ENCODE measurements at places on chromosomes 13 and 19. TPM values are rescaled to one million over a fixed set of nuclear protein-coding genes. Genes with fewer than 3 reads are reported as not detected.

DNA sequence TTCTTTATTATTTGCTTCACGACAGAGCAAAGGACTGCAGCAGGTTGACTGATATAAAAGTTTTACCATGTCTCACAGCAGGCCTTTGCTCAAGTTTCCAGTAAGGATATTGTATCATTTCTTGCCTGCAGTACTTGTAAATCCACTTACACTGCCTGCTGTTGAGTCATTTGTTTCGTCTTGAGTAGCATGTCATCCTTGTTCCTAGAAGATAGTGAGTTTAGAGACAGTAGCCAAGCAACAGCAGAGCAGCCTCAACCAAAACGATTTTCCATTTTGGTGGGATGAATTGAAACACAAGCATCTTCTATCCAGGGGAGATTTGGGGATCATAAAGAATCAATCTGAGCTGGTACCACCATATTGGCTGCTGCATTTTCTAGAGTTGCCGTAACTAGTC lies 24.0 kb upstream of the ALOX5AP start:
- DNase-seq: no peak

GRCh38 chr19:32540621-32541020 lies 40.4 kb upstream of the PDCD5 start:
- DNase-seq: no peak

DNA sequence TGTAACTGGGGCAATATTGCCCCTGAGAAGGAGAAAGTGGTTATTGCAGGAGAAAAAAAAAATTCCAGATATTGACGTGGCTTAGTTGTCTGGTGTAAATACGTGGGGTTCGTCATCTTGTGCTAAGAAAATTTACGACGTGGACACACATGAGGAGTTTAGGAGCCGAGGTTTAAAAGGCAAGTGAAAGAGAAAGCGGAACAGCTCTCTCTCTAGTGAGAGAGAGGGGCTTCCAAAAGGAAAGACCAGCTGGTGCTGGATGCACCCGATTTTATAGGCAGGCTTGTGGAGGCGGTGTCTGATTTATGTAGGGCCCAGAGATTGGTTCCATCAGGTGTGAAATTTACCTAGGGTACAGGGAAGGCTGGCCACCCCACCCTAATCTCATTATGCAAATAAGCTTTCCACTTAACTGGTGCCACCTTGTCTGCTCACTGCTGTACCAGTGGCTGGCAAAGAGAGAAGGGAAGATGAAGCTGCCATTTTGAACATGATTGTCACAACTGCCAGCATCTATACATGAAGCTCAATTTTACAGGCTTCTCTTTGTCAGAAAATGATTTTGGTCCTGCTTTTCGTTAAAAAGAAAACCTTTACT lies 845.1 kb downstream of the DACH1 start:
- DNase-seq: peak; percentile 50

DNA sequence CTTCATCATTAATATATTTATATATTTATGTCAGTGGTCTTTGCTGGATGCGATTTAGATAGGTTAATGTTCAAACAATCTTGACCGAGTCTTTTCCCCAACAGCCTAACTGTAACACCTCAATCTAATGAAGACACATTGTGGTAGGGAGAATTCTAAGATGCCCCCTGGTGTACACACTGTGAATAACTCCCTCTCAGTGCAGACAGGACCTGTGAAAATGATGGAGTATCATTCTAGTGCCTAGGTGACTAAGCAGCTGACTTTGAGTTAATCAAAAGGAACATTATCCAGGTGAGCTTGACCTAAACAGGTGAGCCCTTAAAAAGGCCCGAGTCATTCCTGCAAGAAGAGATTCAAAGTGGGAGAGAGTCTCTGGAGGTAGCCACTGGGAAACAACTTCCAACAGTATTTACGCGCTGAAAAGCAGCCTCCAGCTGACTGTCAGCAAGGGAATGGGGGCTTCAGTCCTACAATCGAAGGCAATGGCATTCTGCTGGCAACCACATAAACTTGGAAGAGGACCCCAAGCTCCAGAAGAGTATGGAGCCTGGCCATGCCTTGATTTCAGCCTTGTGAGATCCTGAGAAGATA lies 28.0 kb upstream of the KBTBD7 start:
- peak; percentile 44 for DNase-seq

GRCh38 chr19:45186509-45187334 lies 8.1 kb downstream of the BLOC1S3 start:
- DNase-seq: no peak

DNA sequence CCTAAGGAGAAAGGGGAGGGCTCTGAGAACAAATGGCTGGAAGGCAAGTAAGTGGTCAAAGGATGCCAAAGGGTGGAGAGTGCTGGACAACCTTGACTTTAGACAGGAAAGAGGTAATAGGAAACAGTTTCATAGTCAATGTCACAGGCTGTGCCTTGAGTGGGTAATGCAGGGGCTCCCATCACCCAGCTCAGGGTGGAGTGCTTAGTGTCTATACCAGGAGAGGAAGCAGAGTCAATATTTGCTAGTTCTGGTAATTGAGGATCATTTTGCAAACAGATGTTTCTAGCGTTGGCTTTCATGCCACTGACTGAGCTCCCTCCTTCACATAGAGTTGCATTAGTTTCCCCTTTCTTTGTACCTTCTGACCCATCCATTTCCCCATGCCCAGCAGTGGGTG lies 64.6 kb upstream of the KL start:
- no peak for DNase-seq

DNA sequence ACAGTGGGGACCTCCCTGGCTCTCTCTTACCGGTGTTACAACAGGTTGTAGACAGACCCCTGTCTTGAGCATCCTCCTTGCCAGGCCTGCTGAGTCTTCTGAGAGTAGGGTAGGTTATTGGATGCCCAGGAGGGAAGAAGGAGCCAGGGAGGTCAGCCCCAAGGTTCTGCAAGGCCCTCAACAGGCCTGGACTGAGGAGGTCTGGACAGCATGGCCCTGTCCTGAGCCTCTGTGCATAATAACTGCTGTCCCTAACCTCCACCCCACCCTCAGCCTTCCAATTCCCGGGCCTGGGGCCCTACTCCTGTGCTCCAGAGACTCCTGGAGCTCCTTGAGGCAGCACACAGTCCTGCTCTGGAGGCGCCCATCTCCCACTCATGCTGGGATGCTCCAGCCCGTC lies 336 bp downstream of the CD22 start:
- DNase-seq: no peak

GRCh38 chr19:49939721-49940481 lies 10.6 kb upstream of the NUP62 start:
- DNase-seq: no peak

- no peak for DNase-seq
Observed at GRCh38 chr19:13298565-13299481, 148.6 kb downstream of the IER2 start.

- DNase-seq: no peak
Observed at GRCh38 chr13:113946409-113947181, 27.3 kb downstream of the C13orf46 start.

- no peak for DNase-seq
Observed at GRCh38 chr13:112692104-112692503, 2.3 kb downstream of the ATP11A start.

GRCh38 chr19:35130761-35131720 lies 3.8 kb downstream of the LGI4 start:
- DNase-seq: no peak

GRCh38 chr13:76683854-76684253 lies 202.4 kb downstream of the KCTD12 start:
- no peak for DNase-seq

DNA sequence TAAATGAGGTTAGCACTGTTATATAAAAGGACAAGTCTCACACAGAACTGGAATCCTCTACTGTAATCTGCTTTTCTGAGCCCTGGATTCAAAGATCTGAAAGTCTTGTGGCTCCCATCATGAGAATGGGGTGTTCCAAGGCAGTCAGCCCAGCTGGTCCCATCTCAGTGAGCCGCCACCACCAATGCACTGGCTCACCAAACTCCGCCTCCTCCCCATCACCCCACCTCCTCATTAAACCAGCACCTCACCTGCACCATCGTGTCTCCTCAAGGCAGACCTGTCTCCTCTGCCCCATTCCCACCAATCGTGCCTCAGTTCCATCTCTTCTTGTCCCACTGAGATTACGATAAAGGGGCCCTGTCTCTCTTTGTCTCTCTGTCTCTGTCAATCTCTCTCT lies 166.7 kb downstream of the USP12 start:
- DNase-seq: no peak

DNA sequence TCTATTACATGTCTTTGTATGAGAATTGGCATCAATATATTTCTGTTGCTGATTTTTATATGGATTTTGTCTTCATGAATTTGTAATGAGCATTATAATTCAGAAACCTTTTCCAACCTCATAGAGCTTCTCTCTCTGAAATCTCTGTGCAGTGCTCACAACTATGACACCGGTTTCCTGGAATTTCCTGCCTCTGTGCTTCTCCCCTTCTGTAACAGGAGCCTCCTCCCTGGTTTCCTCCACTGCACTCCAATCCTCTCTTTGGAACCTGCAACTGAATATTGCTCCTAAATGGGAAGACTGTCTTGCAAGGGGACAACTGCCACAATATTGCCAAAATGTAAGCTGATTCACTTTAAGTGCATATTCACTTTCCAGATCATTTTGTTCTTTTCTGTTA lies 1147.9 kb downstream of the UQCRFS1 start:
- DNase-seq: no peak

- peak; percentile 62 for DNase-seq
Observed at GRCh38 chr13:96551546-96551945, 442.7 kb downstream of the OXGR1 start.

DNA sequence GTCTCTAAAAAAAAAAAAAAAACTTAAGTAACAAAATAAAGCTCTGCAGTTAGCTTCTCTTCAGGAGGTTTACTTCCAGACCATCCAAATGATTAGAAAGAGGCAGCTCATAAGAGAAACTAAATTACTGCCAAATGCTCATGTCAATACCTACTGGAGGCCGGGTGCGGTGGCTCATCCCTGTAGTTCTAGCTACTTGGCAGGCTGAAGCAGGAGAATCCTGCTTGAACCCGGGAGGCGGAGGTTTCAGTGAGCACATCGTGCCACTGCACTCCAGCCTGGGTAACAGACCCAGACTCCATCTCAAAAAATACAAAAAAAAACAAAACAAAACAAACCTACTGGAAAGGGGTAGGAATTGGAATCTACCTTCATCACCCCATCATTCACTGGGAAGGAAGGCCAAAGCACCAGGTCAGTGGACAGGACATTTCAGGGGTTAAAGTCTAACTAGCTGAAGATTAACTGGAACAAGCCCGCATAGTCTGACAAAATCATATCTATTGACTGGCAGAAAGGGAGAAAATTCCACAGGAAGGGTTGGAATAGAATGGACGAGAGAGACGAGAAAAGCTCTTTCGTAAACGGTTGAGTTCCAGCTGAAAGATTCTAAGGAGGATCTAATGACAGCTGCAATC lies 1.3 kb downstream of the ZFP14 start:
- no peak for DNase-seq

DNA sequence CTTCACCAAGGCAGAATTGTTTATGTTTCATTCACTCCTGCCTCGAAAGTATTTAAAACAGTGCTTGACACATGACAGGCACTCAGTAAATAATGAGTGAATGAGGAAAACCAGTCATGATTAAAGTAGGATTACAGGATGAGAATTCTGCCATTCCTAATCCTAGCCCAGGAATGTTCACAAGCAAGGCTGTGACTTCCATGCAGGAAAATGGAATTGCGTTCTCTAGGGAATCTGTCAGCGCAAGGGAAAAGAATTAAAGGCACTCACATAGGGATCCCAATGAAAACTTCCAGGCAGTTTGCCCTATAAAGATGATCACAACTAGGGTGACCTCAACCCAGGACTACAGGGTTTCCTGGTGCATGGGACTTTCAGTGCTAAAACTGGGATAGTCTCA lies 143.4 kb downstream of the CYSLTR2 start:
- DNase-seq: no peak

DNA sequence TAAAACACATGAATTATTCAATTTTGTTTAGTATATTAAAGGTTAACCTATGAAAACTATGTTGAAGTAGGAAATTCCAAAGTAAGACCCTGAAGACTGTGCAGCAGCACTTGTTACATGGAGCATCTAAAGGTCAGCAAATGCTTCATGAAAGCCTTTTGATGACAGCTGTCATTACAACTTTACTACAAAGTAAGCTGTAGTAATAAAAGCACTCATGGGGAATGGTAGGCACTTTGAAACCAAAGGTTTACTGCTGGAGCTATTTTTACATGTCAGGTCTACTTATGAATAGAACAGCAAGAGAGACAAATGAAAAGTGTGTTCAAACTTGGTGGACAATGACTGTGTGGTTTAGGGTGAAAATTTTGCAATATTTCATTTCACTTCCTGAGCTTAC lies 672.5 kb upstream of the PCDH20 start:
- DNase-seq: no peak

GRCh38 chr13:21837841-21838551 lies 167.1 kb downstream of the FGF9 start:
- no peak for DNase-seq

DNA sequence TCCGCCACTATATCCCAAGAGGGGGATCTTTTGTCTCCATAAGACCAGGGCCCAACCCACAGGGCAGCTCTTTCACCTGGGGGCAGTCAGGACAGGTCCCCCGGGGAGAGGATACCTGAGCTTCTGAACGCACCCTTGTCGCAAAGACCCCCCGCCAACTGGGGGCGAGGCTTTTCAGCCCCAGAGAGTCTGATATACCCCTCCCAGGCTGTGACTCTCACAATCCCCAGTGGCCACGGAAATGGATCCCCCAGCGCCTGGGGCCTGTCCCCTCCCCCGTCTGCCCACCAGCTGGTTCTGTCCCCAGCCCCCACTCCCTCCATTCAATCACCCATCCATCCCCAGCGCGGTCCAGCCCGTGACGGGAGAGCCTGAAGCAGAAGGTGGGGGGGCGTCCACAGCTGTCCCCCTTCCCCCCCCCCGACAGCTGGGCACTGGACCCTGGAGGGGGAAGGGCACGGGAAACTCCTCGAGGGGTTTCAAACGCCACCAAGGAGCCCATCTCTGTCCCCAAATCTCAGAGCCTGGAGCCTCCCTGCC lies 823 bp downstream of the DOCK6 start:
- peak; percentile 48 for DNase-seq

DNA sequence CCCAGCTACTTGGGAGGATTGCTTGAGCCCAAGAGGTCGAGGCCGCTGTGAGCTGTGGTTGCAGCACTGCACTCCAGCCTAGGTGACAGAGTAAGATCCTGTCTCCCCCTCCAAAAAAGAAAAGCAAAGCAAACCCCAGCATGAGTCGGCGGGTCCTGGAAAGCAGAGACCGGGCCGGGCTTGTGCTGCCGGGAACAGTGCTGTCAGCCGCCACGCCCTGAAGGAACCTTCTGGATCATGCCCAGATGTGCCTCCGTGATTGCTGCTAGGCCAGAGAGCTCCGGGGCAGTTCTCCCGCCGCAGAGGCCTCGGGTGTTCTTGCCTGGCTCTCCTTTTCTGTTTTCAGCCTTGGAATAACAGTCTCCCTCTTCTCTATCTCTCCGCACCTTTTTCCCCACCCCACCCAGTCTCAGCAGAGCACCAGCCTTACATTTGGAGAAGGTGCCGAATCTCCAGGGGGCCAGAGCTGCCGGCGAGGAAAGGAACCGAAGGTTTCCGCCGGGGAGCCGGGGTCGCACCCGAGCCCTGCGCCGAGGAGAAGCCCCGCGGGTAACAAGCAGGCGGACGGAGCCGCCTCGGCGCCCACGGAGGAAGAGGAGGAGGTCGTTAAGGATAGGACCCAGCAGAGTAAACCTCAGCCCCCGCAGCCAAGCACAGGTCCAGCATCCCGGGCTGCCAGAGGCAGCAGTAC lies 181.9 kb downstream of the STK24 start:
- no peak for DNase-seq

Gene ZNF99
- 1.9 TPM for polyA plus RNA-seq

Gene ALG11
- 36.0 TPM for polyA plus RNA-seq

Gene PSPN
- 2.4 TPM for polyA plus RNA-seq

Gene C3
- 19.4 TPM for polyA plus RNA-seq

Gene MAMSTR
- 6.0 TPM for polyA plus RNA-seq

Gene ZNF497
- polyA plus RNA-seq: 4.2 TPM

Gene SIGLEC12
- polyA plus RNA-seq: 0.10 TPM

Gene ZNF441
- polyA plus RNA-seq: 18.3 TPM

Gene KCTD4
- 0.63 TPM for polyA plus RNA-seq

Gene CYP4F22
- polyA plus RNA-seq: 0.28 TPM
